ENCODE measurements at places on chromosomes 13 and 19.

DNA sequence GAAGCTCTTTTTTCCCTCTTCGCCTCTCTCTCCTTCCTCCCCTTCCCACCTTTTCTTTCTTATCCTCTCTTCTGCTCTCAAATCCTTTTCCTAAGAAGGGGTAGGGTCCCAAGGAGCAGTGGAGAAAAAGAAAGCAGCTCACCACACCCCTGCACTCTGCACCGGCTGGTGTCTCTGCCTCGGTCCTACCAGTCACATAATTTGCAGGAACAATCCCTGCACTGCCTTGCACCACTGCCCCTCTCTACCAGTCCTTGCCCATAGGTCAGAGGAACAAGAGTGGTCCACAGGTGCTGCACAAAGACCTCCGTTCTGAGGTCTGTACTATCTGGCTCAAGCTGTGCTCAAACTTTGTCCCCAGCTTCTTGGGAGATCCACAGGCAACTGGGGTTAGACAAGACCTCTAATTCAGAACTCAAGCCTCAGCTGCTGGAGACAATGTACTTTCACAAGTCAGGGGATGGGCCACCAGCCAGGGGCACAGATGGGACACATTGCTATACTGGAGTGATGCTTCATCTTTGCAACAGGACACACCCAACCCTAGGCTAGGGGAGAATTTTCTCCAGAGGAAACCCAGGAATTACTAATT, 125.4 kb upstream of the ZNF507 start:
- no peak for DNase-seq

DNA sequence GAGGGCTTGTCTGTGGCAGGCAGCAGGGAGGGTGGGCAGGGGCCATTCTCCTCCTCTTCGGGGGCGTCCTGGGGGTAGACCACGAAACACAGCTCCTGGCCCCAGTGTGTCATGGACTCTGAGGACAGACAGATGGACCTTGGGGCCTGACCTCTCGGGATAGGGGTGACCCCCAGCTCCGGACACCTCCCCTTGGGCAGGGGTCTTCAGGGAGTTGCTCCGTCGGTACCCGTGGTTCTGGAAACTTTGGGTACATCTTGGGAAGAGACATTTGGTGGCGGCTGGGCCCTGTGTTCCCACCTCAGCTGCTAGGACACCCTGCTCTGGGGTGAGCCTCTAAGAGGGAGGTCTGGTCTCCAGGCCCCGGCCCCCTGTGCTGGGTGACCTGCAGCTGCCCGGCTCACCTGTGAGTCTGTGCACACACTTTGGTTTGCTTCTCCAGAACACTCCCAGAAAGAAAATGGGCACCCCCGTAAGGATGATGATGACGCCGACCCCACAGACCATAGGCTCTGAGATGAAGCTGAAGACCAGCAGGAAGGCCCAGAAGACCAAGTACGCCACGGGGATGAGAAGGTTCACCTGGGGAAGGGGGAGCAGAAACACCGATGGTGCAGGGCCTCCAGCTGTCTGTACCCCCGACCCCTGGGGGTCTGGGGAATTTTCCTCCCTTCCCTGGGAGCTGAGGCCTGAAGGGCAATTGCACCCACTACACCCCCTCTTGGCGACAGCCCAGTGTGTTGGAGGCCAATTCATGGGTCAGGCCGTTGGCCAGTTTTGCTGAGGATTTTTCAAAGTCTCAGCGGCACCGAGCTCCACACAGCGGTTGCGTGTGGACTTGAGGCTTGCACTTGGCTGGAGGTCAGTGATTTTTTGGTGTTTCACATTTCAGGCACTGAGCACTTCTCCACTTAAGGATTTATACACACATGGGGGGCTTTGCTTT, 15.0 kb downstream of the LRP3 start:
- no peak for DNase-seq

DNA sequence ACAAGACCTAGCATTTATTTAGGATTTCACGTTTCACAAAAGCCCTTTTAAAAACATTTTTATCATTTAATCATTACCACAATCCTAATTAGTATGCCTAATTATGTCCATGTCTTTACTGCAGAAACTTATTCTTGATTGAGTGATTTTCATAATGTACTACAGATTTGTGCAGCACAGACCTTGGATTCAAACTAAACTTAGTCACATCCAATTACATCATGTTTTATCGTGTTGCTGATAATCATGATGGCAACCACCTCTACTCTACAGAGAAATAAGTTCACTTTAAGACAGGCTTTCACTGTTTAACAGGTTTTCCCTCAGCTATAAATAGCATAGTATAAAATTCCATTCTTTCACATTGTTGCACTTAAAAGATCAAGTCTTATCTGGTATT, 240.9 kb upstream of the RFC3 start:
- DNase-seq, result no peak

GRCh38 chr13:109724603-109725002, 61.8 kb downstream of the IRS2 start:
- DNase-seq, result no peak

GRCh38 chr13:77892491-77892890, 26.1 kb downstream of the EDNRB start:
- no peak for DNase-seq

DNA sequence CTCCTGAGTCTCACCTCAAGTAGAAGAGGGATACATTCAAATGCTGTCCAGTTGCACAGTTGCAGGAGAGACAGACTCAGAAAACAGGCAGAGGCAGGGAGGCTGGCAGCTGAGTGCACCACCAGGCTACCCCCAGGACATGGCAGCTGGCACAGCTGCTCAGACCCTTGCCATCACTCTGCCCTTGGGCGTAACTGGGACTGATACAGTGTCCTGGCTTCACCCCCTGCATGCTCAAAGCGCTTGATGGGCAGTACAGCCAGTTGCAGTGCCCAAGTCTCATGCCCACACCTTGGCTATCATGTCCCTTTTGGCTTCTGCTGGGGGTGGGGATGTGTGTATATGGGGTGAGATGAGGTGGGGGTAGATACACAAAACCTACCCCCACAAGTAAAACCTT, 5.5 kb upstream of the PEPD start:
- DNase-seq, result no peak

DNA sequence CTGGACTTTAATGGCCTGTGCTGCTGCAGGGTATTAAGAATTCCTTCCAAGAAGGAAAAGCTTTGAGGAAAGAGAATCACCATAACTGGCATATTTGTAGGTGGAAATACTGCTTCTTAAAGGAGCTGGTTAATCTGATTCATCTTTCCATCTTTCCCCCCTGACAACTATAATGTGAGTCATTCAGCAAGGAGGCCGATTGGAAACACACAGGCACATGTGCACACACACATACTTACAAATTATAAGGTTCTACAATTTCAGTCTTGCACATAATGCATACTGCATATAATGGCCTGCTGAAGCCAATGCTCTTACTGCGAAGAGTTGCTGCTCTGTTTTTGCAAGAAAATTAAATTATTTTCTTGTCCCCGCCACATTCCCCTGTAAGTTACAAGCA, 78.8 kb upstream of the TPP2 start:
- DNase-seq, result no peak

DNA sequence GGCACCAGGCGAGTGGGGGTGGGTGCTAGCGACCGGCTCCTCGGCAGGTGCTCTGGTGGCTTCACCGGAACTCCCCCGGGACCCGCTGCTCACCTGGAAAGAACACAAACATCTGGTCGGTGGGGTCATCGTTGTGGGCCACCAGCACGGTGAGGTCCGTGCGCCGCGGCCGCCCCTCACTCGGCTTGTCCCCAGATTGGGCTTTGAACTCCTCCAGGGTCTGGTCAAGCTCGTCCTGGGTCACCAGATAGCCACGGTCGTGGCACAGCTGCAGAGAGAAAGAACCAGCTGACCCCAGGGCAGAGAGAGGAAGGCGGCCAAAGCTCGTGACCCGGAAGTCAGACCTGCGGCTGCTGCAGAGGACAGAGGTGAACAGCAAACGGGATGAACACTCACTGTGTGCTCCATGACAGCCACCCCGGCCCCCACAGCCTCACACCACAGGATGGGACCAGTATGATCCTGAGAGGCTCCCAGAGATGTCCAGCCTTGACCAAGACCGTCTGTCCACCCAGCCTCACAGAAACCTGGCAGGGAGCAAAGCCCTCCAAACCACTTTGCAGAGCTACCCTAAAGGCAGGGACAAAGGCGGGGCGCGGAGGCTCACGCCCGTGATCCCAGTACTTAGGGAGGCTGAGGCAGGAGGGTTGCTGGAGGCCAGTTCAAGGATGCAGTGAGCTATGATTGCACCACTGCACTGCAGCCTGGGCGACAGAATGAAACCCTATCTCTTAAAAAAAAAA, 1.2 kb downstream of the POLR2E start:
- DNase-seq, result no peak

- DNase-seq, result no peak
Measured at GRCh38 chr19:44530777-44531176, 1.3 kb upstream of the CEACAM20 start.

DNA sequence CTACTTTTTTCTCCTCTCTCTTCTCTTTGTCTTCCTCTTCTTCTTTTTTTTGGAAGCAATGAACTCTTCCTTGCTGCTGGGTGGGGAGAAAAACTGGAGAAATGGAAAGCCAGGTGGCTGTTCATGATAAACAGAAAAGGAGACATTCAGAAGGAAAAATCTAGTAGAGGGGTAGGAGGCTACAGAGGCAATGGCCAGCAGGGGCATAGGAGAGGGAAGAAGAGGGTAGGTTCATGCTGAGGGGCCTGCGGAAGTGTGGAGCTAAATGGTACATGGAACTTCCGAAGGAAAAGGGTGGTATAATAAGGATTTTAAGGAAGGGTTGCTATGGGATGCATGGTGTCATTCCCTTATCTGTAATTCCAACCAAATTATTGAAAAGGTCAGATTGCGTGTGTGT, 17.5 kb upstream of the HS6ST3 start:
- DNase-seq, result no peak

GRCh38 chr13:52599848-52600603, 42.2 kb upstream of the HNRNPA1L2 start:
- DNase-seq, result no peak

DNA sequence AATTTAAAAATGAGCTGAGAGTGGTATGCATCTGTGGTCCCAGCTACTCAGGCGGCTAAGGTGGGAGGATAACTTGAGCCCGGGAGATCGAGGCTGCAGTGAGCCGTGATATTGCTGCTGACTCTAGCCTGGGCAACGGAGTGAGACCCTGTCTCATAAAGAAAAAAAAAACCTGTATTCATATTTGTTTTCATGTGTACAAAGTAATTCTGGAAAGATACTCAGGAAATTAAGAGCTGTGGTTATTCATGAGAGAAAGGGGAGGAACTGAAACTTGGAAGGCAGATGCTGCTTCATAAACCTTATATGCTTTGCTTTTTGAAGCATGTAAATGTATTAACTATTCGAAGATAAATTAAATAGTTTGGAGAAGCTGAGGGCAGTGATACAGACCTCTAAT, 8.8 kb upstream of the RLN3 start:
- DNase-seq, result no peak

DNA sequence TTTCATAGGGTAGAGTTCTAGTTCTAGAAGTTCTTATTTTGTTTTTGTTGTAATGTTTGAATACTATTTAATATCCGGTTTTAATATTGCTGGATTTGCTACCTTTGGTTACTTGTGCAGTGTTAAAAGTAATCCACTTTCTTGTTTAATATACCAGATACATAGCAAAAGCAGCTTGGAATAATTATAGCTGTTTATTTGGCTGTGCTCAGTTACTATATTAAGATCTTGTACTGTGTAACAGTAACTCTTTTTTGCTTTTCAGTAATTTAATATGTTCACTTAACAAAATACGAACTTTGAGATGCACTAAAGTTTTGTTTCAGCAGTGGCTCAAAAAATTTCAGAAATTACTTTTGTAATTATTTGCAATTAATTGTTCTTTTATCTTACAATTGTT, 50.9 kb downstream of the AKAP11 start:
- DNase-seq, result no peak

GRCh38 chr13:49690133-49690994, 922 bp downstream of the EBPL start:
- no peak for DNase-seq

DNA sequence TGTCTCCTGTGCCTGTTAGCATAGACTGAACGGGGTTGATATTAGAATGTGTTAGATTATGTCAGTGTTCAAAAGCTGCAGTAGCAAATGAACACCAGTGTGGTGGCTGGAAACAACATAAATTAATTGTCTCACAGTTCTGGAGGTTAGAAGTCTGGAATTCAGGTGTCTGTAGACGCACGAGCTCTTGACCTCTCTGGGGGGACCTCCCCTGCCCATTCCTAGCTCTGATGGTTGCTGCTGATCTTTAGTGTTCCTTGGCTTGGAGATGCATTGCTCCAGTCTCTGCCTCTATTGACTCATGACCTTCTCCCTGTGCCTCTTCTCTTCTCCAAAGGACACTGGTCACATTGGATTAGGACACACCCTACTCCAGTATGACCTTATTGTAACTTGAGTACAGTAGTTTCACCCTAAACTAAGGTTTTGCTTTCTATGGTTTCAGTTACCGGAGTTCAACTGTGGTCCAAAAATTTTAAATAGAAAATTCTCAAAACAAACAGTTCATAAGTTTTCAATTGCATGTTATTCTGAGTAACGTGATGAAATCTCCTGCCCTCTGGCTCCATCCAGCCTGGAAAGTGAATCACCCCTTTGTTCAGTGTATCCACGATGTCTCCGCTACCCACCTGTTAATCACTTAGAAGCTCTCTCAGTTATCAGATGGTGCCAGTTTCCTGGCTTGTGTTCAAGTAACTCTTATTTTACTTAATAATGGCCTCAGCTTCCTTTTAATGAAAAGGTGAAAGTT, 273.2 kb downstream of the MYO16 start:
- DNase-seq, result no peak

- DNase-seq, result no peak
Measured at GRCh38 chr19:3968556-3969434, 2.1 kb downstream of the DAPK3 start.

- no peak for DNase-seq
Measured at GRCh38 chr13:112743451-112744167, 53.8 kb downstream of the ATP11A start.
